Effector CD8-positive, alpha-beta T cell (primary cell): ENCODE measurements at places on chromosomes 4 and X.

DNA sequence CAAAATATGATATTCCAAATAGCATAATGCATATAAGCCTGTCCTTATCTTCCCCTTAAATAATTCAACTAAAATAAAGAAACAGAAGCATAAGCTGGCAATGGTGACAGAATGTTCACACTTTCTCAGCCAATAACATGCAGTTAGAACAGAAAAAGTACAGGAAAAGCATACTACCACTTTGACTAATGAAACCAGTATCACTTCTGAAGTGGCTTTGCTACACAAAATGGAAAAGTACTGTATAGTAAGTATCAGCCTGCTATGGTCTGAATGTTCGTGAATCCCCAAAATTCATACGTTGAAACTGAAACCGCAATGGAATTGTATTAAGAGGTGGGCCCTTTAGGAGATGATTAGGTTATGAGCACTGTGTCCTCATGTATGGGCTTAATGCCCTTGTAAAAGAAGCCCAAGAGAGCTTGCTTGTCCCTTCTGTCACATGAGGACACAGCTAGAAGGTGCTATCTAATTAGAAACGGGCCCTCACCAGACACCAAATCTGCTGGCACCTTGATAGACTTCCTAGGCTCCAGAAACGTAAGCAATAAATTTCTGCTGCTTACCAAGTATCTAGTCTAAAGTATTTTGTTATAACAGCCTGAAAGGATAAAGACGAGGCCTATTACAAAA is 102.6 kb downstream of the PRDM5 start:
- DNase-seq: no peak

DNA sequence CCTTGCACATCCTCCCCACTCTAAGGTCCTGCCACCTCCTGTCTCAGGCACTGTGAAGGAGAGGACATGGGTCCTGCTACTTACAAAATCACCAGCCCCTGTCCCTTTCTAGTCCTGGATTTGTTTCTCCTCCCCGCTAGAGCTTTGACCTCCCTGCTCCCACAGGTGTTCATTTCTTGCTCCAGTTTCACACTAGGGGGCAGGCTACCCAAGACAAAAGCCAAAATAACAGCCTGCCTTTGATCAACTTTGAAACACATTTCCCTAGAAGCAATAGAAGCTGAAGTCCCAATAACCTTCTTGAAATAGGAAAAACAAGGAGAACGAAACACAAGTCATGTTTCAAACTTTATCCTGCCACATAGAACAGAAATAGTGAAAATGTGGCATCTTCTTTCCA is 164.4 kb downstream of the QDPR start:
- peak; percentile 1 for DNase-seq

- DNase-seq: no peak
Observed at GRCh38 chr4:4385729-4386295, 1.1 kb upstream of the NSG1 start.

DNA sequence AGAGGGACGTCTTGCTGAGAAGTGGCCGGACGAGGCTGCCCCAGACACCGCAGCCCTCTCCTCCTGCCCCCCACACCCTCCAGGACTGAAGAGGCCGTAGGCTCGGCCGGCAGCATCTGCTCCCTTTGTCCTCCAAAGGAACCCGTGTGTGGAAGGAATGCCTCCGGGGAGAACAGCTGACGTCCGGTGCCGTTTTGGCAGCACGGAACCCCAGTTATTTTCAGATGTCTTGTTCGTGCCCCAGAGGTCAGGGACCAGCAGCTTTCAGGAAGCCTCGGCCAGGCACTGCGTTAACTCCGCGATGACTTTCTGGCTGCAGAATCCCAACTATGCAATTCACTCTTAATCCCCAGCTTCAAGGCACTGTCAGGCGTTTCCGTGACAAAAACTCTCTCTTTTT is 10.9 kb upstream of the PPP2R3B start:
- DNase-seq: no peak

DNA sequence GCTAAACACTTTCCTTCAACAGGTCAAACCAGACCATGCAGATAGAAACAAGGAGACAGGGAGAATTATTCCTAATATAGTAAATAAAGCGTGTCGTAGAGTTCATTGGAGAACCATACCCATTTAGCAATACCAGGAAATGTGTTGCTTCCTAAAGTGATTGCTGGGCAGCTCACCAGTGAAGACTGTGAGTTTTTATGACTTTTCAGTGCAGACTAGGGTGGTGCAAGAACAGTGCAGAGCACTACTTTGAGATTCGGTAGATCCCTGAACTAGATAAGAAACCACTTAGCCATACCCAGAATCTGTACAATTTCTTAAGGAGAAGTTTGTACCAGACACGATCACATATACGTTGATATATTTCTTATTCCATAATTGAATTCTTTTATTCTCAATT is 87.4 kb downstream of the EMCN start:
- no peak for DNase-seq

DNA sequence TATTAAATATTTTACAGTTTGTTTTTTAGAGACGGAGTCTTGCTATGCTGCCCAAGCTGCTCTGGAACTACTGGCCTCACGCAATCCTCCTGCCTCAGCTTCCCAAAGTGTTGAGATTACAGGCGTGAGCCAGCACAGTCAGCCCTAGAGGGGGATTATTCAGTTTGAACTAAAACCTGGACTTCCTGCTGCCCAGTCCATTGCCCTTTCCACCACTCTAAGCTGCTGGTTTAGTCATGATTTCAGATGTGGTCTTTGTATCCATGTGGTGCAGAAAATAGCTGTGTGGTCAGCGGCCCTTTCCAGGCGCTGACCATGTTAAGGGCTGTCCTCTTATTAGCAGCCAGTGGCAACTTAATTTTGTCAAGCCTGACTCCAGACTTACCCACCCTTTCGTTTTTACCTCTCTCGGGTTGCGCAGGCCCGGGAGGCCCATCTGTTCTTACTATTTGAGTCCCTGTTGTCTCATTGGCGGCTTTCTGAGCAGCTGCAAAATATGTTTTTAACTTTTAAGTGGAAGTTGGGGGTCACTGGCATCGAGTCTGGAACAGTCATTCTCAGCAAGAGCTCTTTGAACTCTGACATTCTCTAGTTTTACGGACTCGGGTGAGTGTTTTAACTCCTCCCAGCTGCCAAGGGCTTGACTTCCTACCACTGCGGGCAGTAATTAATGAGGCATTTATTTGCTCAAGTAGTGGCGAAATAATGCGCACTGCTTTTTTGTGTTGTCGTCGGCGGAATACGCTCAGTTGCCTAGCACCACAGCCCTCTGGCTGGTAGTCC is 773 bp upstream of the VMA21 start:
- DNase-seq: peak; percentile 19
